ENCODE measurements at places on chromosomes 2 and 18.

- DNase-seq = no peak
Measured at GRCh38 chr18:53795610-53796009, 428.9 kb downstream of the MBD2 start.

GRCh38 chr2:126657636-126658318 is 1.8 kb downstream of the GYPC start:
- peak; percentile 63 for DNase-seq

DNA sequence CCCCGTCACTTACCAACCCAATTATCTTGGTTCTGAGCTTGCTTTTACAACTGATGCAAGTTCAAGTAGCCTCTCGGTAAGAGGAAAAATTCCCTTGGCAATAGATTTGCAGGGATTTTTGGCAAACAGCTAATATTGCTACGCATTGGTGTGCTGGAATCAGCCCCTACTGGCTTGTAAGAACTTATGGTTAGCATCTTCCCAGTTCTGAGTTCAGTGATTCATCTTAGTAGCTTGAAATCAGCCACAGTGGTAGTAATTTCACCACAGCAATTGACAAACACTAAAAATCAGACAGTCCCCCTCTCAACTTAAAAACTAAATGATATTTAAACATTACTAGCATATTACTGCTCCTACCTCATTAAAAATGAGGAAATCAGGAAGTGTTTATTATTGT is 5.9 kb upstream of the RAX start:
- DNase-seq = no peak

GRCh38 chr2:43219383-43220228 is 6.8 kb downstream of the ZFP36L2 start:
- DNase-seq = peak; percentile 67

DNA sequence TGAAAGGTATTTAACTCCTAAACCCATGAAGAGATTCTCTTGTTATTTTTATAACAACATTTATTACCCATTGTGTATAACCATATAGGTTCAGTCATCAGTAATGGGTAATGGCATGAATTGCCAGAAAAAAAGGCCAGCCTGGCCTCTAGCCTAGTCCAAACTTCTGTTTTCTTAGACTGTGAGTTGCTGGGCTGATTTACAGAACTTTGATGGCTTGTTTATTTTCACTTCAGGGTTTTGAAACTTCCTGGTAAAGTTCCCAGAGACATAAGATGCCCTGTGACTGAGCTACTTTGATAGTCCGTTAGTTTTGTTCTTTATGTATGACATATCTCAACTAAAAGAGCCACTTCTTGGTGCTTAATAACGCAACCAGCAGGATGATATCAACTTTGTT is 164.8 kb downstream of the METTL4 start:
- DNase-seq = no peak

DNA sequence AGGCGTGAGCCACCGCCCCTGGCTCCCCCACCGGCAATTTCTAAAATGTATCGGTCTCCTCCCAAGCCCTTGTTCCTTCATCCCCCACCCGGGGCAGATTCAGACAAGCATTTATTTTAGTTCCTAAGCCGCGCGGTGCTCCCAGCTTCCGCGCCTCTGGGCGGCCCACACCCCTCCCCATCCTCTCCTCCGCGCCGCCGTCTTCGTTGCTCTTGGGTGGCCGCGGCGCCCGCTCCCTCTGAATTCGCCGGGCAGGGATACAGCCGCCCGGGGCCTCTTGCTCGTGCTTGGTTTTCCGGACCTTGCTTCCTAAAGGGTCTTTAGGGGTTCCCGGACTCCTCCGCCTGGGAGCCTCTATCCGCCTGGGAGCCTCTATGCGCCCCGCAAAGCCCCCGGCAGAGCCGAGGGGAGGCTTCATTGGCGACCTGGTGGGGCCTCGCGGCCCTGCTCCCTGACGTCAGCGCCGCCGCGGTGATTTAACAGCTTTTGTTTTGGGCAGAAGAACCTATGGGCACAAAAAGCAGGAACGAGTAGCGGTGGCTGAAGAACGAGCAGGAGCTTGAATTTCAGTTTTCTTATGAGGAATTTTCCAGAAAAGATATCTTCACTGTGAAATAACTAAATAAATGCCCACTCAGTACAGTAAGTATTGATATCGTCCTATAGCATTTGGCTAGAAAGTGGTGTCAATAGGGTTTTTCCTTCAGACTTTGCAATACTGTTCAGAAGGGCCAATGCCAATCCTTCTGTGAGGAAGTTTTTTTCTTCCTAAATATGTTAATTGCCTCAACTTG is 37.3 kb downstream of the PRKRA start:
- DNase-seq = peak; percentile 48
